HS-5 (cell line): ENCODE measurements at places on chromosomes 3 and 15.

DNA sequence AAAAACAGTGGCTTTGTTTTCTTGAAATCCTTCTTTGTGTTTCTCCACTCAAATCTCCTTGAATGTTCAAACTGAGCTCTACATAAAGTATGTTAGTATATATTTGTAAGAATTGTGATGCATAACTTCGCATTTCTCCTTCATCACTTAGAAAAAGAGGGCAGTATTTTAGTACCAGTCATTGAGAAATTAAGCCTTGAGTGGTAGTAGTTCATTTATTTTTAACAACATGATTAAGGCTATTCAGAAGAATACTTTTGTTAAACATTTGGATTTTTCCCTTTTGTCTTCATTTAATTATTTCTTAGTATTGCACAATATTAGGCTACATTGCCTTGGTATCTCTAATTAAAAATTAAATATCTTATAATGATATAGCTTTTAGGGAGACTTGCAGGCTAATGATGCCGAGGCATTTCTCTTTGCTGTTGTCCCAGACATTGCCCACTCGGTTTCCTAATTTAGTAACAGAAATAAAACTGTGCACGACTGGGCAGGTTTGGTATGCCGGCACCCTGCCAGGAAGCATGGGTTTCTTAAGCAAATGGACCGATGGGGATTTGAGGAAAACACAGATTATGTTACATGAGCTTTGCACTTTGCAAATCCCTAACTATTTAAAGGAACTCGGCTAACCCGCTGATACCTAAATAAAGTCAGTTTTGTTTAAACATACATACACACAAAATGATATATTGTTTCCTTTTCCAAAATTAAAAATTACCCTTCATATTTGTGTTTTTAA lies 54.7 kb downstream of the LRRC28 start:
- DNase-seq: no peak

GRCh38 chr3:161550491-161551195 lies 54.0 kb downstream of the OTOL1 start:
- DNase-seq: no peak

DNA sequence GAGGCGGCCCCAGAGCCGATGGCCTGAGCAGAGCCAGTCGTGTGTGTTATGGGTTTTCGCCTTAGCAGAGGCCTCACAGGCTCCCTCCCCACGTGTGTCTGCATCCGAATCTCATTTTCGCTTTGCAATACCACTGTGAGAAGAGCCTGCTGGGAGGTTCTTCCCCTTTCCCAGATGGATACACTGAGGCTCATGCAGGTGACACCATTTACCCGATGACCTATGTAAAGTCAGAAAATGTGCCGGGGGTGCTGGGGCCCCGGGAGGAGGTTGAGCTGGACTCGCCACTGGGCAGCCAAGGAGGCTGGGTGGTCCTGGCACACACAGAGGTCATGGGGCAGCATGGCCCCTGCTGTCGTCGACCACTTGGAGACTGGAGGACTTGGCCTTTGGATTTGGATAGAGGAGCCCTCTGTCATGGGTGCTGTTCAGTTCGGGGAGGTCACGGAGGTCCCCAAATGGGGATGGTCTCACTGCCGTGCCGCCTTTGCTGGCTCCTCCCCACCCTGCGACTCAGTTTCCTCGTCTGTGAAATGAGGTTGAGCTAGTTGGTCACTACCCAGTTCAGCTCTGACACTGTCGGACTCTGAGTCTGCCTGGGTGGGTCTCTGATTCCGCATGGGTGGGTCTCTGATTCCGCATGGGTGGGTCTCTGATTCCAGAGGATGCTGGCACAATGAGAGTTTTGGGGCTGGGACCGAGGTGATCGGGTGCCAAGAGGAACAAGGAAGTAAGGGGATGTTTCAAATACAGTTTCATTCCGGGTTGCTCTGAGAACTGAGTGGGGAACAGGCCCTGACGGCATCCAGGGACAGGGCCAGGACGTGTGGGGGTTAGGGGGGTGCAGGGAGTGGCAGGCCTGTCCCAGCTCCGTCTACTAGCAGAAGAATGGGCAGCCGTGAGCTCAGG lies 23.2 kb upstream of the MUC4 start:
- DNase-seq: no peak

DNA sequence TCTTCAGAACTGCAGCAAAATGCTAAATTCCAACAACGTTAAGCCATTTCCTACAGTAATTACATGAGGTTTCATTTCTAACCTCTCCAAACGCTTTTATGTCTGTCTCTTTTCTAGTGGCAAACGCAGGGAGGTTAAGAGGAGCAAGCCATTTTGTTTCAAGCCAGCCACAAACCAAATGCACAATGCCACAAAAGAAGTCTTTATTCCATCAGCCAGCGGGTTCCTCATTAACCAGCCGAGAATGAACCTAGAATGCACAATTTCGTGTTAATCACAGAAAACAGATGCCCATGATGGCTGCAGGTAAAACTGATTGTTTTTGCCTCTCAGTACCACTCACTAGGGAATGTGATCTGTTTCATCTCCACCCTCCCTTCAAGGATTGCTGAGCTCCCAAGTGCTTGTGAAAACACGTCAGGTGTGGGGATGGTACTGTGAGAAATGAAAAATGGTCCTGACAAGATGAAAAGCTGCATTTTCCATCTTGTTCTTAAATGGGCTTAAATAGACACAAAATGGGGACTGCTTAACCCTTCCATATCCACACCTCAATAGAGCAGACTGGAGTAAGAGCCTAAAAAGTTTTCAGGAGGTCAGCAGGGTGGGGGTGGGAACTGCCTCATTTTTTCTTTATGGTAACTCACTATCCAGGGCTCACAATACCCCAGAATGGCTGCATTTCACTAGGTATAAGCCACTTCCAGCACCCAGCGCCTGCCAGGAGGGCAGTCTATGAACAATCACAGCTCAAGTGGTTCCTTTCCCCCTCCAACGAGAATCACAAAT lies 277.1 kb downstream of the MAGI1 start:
- DNase-seq: no peak

GRCh38 chr15:69298697-69299441 lies at the start of gene PAQR5:
Gene PAQR5, plus strand, starts transcription at chr15:69298912. Its CDS starts 61,169 bp downstream, at chr15:69360081.
- no peak for DNase-seq

GRCh38 chr15:89666184-89666857 lies 11.1 kb upstream of the KIF7 start:
- DNase-seq: no peak

DNA sequence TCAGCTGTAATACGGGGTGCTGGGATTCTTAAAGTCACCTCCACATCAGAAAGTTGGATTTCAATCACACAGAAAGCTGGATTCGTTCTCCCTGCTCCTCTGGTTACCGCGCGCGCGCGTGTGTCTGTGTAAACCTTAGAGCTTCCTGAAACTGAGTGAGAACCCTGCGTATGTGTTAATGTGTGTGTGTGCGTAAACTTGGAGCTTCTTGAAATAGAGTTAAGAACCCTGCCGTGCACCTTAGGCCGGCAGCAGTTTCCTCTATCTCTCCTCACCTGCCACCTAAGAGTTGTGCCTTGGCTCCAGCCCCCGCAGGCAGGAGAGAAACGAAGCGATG lies 531 bp downstream of the LZTFL1 start:
- DNase-seq: no peak

DNA sequence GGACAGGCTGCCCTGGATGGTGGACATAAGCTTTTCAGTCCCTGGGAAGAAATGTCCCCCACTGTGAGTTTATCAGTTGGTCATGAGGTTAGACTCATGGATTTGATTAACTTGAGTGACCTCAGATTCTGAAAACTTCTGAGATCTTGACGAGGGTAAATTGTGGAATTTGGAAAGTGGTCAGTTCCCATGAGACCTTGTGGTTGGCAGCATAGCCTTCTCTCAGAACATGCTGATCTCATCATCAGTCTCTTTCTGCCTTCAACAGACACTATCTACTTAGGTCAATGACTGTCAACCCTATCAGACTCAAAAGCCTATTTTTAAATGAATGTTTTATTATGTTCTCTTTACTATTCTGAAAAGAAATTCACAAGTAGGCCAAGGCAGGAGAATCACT lies 45.6 kb upstream of the NDUFB4 start:
- DNase-seq: no peak

GRCh38 chr3:81601707-81602305 lies 159.6 kb downstream of the GBE1 start:
- DNase-seq: no peak
